ENCODE measurements at places on chromosomes 7 and 10.

- DNase-seq: no peak
These were observed 5.2 kb upstream of the UTF1 start for GRCh38 chr10:133224756-133225372.

DNA sequence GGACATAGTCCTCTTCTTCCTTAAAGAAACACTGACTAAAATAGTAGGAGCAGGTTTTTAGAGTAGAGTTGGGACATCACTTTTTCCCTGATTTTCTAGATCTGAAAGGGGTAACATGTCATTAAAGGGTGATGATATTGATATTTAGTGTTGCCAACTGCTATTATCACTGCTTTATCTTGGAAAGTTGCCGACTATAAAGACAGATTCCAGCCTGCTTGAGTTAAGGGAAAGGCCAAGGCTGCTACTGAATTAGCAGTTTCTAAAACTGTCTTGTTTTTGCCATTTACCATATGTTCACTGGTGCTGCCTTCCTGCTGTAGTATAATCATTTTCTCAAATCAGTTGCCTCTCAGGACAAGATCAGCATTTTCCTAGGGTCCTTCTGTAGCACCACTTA is 29.7 kb downstream of the AP3M1 start:
- DNase-seq: no peak

DNA sequence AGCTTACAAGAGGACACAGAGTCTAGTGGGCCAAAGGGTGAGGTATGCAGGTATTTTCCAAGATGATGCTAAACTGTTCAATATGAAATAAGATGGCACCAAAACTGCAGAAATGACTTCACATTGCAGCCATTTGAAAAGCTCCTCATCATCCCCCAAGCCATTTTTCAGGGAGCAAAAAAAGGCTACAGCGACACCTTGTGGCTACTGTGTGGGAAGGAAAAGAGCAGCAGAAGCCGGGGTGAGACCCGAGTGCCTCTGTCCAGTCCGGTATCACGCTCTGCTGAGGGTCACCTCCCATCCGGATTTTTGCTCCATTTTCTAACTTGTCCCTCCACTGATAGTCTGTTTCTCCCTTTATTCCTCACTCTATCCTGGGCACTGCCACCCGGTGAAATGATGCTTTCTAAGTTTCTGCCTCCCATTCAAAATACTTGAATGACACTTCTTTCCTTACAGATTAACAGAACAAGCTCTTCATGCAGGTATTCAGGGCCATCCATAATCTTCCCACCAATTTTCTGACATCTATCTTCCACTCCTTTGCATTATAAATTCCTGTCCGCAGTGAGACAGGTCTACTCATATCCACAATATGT is 220.2 kb downstream of the DGKI start:
- no peak for DNase-seq

- no peak for DNase-seq
These were observed 12.6 kb upstream of the FGFR2 start for GRCh38 chr10:121610798-121611323.

DNA sequence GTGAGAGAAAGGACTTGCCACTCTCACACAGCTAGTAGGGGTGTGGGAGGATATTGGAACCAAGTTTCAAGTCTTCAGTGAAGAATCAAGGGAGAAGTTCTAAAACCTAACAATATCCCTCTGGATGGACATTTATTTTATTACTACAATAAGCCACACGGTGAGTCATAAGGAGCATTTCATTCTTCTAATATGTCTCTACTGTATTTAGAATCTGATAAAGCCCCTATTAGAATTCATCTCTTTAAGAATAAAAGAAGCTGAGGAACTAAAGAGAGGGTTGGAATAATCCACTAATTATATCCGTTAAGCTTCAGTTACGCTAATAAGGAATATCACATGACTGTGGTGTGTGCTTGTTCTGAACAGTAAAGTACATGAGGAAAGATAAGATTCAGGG is 40.9 kb upstream of the ATRNL1 start:
- DNase-seq: no peak

DNA sequence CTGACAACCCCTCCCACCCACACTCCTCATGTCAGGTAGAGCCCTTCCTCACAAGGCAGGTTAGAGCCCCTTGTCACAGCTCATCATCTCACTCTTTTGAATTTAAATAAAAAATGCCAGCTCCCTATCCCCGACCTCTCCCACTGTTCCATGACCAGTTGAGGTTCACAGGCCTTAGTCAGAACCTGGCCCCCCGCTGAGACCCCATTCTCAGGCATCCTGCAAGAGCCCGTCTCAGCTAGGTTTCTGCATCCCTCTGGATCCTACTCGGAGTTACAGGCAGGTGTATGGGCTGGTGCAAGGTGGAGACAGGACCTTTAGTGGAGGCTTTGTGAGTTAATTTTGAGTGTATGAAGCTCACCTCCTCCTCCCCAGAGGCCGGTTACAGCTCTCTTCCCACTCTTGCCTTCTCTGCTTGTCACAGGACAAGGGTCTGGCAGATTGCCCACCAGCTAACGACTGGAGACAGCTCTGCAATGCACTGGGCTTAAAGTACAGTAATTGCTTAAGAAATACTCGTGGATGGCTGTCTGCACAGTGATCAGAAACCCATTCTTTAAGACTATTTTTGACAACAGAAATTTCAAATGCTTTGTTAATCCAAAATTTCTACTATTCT is 394.9 kb upstream of the DPP6 start:
- DNase-seq: no peak

GRCh38 chr7:156220701-156221100 is 408.4 kb upstream of the SHH start:
- no peak for DNase-seq

DNA sequence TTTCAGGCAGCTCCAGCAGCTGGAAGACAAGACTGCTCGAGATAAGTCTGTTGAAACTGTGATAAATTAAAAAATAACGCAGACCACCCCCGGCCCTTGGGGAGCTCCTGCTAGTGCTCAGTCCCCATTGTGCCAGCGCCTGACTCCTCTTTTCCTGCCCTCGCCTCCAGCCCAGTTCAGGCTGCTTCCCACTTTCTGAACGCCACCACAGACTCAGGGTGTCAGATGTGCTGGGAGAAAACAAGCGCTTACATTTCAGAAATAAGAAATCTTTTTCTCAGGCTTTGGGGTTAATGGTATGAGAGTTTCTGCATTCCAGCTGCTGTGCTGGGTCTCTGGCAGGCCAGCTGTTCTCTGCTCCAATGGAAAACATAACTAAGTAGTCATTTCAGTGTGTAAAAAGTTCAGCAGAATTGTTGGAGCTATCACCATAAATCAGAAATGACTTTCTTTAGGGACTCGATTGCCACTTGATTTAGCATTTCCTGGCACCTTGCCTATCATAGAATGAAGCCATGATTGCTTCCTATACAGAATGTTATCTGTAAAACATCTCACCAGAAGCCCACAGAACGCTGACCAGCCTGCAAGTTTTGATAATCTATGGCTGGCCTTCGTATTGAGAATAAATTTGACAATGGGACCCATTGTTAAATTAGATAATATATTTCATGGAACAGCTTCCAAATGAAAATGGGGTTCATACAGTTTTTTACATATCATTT is 257.0 kb upstream of the ZNF32 start:
- DNase-seq: no peak

DNA sequence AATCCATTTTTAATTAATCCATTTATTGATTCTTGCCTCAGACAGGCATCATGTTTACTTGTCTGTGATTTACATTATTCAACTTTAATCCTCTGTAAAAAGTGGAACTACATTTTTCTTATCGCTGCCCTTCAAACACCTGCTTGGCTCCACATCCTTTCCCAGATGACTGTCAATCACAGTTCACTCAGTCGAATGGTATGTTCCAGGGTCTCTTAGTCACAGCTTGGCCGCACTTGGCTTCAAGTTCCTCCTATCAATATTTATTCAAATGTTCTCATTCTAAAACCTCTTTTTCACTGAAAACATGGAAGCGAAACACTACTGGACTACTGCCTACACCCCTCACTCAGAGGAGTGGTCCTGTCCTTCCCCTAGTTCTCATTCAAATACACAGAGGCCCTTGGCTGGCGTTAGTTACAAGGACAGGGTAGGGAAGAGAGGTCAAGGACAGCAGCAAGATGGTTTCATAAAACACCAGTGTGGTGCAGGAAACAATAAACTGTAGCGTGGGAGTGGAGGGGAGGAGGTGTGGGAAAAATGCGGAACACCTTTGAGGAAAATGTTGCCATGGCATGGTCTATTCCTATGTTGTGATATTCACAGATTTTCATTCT is 143.2 kb downstream of the USP6NL start:
- DNase-seq: no peak

DNA sequence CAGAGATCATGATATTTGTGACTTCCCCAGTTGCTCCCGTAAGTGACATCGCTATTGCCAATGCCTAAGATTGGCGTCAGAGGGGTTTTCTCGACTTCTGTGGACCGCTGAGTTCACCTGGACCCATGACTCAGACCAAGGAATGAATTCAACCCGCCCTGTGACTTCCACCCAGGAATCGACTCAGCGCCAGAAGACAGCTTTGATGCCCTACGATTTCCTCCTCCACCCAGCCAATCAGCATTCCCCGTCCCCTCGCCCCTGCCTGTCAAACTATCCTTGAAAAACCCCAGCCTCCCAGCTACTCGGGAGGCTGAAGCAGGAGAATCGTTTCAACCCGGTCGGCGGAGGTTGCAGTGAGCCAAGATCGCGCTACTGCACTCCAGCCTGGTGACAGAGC is 58.3 kb downstream of the MICALL2 start:
- DNase-seq: no peak

GRCh38 chr7:52184006-52184703 is 851.3 kb upstream of the POM121L12 start:
- DNase-seq: no peak

DNA sequence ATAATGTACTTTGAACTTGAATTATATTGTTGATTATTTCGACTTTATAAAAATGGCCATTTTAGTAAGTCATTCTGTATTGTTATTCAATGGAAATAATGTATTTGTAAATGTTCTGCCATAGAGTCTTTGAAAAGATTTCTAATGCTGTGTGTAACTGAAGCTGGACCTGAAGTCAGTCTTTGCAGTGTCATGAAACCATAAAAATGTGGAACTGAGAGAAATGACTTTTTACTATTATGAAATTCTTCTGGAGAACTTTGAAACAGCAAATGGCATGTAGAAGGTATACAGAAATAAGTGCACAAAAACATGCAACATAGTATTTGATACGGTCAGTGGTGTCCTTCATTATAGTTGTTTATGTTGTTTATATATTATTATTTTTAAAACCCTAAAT is 59.7 kb upstream of the ADRA2A start:
- DNase-seq: no peak

- no peak for DNase-seq
These were observed 323.3 kb downstream of the CRPPA start for GRCh38 chr7:16098058-16098457.

- no peak for DNase-seq
These were observed 27.7 kb downstream of the MGMT start for GRCh38 chr10:129494740-129495139.

DNA sequence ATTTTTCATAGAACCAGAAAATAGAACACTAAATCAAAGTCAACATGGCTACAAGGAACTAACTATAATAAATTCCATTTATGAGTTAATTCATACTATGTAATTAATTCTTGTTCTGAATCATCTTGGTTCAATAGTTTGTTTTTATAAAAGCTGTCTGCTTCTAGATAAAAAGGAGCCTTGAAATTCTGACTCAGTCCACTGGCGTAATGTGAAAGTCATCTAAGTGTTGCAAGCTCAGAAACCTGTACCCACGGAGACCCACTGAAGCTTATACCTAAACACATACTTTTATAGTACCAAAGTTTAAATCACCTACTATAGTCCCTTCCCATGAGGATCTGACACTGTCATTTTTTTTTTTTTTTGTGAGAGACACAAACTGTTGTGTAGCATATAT is 489.4 kb downstream of the SEMA3D start:
- DNase-seq: no peak

GRCh38 chr7:128115336-128115820 is 84.1 kb upstream of the LRRC4 start:
- DNase-seq: no peak

GRCh38 chr10:17196573-17196972 is 4.9 kb downstream of the TRDMT1 start:
- DNase-seq: no peak

- DNase-seq: no peak
These were observed 333 bp upstream of the DDC start for GRCh38 chr7:50565559-50565916.

DNA sequence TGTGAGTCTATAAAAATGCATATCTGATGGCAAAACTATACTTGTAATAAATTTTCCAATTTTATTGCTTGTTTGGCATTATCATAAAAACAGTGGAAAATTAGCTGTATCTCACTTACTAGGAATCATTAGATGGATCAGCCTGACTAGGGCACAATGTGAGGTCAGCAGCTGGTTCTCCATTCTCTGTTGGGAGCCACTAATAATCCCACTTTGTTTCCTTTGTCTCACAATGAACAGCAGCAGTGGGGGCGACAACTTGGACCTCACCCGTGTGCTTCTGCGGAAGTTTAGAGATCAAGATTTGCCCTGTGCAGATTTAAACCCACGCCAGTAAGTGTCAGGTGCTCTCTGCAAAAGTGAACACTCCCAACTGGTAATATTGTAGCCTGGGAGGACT is 295.5 kb downstream of the ABCA13 start:
- no peak for DNase-seq

DNA sequence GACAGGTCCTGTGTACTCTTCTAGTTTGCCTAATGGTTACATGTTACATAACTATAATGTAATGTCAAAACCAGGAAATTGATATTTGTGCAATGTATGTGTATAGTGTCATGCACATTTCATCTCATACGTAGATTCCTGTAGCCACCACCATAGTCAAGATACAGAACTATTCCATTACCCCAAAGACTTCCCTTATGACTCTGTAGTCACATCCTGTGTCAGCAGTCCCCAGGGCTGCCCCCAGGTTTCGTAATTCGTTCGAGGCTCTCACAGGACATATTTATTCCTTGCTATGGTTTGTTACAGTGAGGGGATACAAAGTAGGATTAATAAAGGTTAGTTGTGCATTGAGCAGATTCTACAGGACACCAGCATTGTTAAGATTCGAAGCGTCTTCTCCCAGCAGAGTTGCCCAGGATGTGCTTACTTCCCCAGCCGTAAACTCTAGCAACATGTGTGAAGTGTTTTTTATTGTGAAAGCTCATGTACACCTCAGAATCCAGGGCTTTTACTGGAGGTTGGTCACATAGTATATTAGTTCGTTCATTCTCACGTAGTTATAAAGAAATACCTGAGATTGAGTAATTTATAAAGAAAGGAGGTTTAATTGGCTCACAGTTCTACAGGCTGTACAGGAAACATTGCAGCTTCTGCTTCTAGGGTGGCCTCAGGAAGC is 18.6 kb downstream of the RABGEF1 start:
- DNase-seq: no peak
